ENCODE measurements at places on chromosomes 5 and 9. TPM values are rescaled to one million over a fixed set of nuclear protein-coding genes. Genes with fewer than 3 reads are reported as not detected.

The PCDHGC5 gene
- total RNA-seq: 0.66 TPM

GRCh38 chr5:73322437-73323076 lies 126.0 kb downstream of the FOXD1 start:
- no peak for DNase-seq

DNA sequence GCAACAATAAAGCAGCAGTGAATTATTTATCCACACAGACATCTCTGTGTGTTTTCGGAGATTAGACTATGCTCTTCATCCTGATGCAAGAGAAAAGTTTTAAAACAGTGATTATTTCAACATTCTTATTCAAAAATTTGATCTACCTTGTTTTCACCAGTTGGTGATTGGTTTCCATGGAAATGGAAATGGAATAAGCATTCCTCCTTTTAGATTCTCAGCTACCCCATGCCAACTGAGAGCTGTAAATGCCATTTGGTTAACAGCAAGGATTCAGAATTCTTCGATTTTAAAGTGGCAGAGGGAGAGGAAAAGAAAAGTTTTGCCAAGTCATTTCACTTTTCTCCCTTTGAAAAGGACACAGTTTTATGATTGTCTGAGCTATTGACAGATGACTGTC lies 154.7 kb downstream of the PCSK5 start:
- DNase-seq: no peak

- no peak for DNase-seq
Observed at GRCh38 chr5:131265311-131265803, 1.5 kb downstream of the CDC42SE2 start.

DNA sequence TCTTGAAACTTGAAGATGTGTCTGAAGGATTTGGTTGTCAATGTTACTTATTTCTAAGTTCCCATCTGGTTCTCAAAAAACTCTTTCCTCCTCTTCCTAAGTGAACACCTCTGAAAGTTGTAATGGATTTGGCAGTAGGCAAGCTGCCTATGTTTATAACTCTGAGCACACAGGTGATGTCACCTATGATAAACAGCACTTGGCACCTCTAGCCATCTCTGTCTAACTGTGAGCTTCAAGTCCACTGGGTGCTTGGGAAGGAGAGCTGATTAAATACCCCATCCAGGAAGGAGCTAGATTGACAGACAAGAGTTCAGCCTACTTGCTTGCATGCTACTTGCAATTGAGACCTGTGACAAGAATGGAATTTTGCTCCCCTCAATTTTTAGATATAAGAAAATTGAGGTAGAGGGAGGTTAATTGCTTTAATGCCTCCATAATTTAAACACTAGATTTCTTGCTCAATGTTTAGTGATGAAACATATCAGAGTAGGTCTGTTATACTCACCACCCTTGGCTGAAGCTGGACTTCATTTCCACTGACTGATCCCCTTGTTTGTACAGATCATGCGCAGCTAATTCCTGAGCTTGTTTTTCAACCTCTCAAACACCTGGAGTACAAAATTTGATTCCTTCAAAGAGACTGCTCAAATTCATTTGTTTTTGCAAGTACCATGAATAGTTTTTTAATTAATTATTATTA lies 49.9 kb downstream of the PDE4D start:
- no peak for DNase-seq
